ENCODE measurements at places on chromosomes 3 and 15.

DNA sequence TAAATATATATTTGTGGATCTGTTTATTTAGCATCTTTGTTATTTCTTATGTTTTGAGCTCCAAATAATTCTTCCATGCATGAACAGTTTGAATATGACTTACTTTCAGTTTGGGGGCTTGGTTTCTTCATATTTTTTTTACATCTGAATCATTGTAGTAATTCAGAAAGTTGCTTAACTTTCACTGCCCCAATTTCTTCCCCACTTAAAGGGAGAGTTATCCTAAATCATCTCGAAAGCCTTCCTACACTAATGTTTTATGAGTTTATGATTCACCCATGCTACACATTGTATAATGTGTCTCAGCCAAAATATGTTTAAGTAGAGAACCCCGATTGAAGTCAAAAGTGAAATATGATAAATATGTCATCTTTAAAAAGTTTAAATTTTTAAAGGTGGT, 47.8 kb downstream of the SPRED1 start:
- ATAC-seq, result no peak

- no peak for ATAC-seq
Measured at GRCh38 chr15:93143186-93143585, 54.2 kb upstream of the RGMA start.

GRCh38 chr3:30855400-30856292, 38.8 kb downstream of the GADL1 start:
- ATAC-seq, result peak; percentile 46

DNA sequence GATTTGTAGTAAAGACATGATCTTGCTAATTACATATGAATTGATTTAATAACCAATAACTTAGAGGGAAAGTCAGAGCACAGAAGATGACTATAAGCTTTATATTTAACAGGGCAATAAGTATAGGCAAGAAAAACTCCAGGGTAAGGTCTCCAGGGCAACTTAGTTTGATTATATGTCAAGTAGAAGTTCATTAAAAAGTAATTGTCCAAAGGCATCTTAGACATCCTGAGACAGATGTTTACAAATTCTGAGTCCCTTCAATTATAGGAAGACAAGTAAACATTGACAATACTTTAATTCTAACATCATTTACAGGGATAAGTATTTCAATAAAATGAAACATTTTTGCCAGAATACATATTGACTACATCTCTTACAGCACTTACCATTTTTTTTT, 416.0 kb downstream of the RAP2B start:
- ATAC-seq, result no peak

GRCh38 chr3:61507946-61508345, 53.4 kb upstream of the PTPRG start:
- ATAC-seq, result no peak

DNA sequence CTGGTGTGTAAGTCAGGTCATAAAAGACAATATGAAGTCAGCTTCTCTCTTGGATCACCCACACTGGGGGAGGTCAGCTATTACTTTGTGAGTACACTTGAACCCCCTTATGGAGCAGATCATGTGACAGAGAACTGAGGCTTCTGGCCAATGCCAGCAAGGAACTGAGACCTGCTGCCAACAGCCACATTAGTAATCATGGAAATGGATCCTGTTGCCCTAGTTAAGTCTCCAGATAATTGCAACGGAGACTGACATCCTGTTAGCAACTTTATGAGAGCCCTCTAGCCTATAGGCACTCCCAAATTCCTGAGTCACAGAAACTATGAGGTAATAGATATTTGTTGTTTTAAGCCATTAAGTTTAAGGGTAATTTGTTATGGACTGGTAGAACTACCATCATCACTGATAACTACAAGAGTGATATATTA, 110.4 kb upstream of the GMNC start:
- no peak for ATAC-seq

- no peak for ATAC-seq
Measured at GRCh38 chr3:119695480-119695879, 7.3 kb upstream of the CFAP91 start.

GRCh38 chr3:11662392-11662990, 18.8 kb upstream of the VGLL4 start:
- peak; percentile 64 for ATAC-seq

Measured in motor neuron (in vitro differentiated cells).